CD8-positive, alpha-beta memory T cell (primary cell): ENCODE measurements at places on chromosomes 2 and 18. TPM values are rescaled to one million over a fixed set of nuclear protein-coding genes. Genes with fewer than 3 reads are reported as not detected.

GRCh38 chr2:47402555-47402804 is 476 bp upstream of the MSH2 start:
- H3K27ac ChIP-seq = peak overlapping the region; percentile 58
- H3K4me1 ChIP-seq = peaks cover 20% of the 10 kb centered on the region
- no peaks in the 10 kb centered on the region for H3K36me3 ChIP-seq
- peak overlapping the region; percentile 72 for H3K4me3 ChIP-seq
- no peak for DNase-seq

GRCh38 chr2:877747-878146 is 72.9 kb upstream of the SNTG2 start:
- no peaks in the 10 kb centered on the region for H3K4me1 ChIP-seq
- no peak for DNase-seq
- H3K36me3 ChIP-seq = no peaks in the 10 kb centered on the region

GRCh38 chr2:16742026-16742425 is 76.4 kb upstream of the CYRIA start:
- no peak for DNase-seq
- no peak overlapping the region for H3K27ac ChIP-seq
- no peaks in the 10 kb centered on the region for H3K36me3 ChIP-seq

DNA sequence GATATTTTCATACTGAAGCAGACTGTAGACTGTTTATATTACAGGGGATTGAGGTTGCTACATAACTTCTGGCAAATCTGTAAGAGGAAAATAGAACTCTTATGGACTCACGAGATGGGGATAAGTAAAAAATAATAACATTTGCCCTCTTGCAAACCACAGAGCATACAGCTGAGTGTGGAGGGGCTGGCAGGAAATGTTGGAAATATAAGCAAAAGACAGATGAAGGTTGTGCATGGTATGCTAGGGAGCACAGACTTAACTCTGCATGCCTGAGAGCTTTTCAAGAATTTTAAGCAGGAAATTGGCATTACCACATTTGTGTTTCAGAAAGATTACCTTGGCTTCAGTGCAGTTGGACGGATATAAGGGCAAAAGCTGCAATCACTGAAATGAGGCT is 411.1 kb downstream of the RAD51AP2 start:
- no peaks in the 10 kb centered on the region for H3K27me3 ChIP-seq
- no peaks in the 10 kb centered on the region for H3K4me1 ChIP-seq
- H3K27ac ChIP-seq = no peak overlapping the region
- H3K36me3 ChIP-seq = no peaks in the 10 kb centered on the region

DCDC2C gene
- not detected for total RNA-seq
